ENCODE measurements at places on chromosomes 7 and 10. TPM values are rescaled to one million over a fixed set of nuclear protein-coding genes. Genes with fewer than 3 reads are reported as not detected.

DNA sequence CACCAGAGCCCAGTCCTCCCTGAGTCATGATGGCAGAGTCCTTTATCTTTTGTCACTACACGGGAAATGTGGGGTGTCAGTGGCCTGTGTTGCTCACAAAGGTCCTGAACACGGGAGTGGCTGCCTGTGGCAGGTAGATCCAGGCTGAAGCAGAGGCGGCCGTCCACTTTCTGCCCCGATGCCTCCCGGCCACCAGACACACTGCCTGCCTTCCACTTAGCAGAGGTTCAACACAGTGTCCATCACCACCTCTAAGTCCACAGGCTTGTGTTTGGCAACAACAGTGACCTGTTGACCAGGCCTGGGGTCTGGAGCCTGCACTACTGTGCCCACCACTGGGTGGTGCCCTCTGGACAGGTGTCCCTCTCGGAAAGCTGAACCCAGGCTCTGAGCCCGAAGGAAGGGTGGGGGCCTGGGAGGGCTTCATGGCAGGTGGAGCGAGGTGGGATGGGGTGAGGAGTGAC, 49.9 kb upstream of the CAMK2B start:
- H3K36me3 ChIP-seq, result no peaks in the 10 kb centered on the region
- no peak for DNase-seq
- H3K27ac ChIP-seq, result no peak overlapping the region
- H3K4me1 ChIP-seq, result peaks cover under 1% of the 10 kb centered on the region
- peaks cover 11% of the 10 kb centered on the region for H3K27me3 ChIP-seq
- H3K4me3 ChIP-seq, result no peak overlapping the region

DNA sequence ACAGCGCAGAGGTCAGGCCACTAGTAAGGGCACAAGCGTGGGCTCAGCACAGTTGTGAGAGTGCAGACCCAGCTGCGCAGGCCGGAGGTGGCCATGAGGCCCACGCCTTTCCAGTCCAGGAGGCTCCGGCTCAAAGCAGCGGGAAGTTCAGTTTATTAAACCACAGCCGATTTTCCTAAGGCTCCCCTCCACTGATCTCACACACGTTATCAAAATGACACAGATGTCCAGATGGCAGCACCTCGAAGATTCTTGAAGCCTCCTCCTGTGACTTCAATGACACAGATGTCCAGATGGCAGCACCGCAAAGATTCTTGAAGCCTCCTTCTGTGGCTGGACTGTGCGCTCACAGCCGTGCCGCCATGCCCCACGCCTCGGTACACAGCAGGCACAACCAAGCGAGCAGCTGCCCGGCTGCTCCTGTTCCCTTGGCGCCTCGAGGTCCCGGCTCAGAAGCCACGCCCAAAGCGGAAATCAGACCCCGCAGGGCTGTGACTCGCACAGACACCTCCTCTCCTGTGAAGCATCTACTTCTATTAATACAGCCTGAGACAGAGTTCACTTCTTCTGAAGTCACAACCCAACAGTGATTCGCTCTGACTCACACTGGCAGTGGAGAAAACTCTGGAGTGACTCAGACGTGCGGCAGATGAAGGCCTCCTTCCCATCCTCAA, 122.7 kb downstream of the MAD1L1 start:
- H3K27me3 ChIP-seq, result no peaks in the 10 kb centered on the region
- H3K27ac ChIP-seq, result peak overlapping the region; percentile 8
- peak; percentile 58 for DNase-seq
- no peak overlapping the region for H3K4me3 ChIP-seq
- peaks cover 7% of the 10 kb centered on the region for H3K36me3 ChIP-seq
- peaks cover 28% of the 10 kb centered on the region for H3K4me1 ChIP-seq

DNA sequence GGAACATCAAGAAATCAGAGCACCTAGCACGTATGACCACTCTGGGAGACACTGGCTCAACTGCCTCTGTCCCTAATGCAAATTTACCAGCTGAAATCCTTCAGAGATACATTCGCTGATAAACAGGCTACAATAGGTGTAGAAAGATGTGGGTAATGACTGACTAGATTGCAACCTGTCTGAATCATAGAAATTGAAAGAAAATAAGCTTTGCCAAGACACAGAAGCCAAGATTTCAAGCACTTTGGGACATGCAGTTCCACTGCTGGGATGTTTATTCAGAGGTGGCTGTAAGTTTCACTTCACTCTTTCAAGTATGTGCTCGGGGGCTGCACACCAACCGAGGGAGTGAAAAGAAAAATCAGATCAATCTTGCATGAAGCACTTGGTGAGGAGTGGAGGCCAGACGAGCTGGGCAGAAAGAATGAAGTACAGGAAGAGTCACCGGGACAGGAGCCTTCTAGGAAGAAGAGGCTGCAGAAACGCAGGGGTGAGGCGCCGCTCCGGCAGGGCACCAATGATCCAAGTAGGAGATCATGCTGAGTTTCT, 276.7 kb downstream of the PARD3 start:
- H3K36me3 ChIP-seq, result no peaks in the 10 kb centered on the region
- H3K27me3 ChIP-seq, result peaks cover 3% of the 10 kb centered on the region
- no peak overlapping the region for H3K4me3 ChIP-seq

The IL6 gene
- 0.53 TPM for total RNA-seq

The UNCX gene
- not detected for total RNA-seq
